Inflammatory macrophage treated with lipopolysaccharide for 4 hours (primary cell): ENCODE measurements at places on chromosomes 2 and 18.
A peak's percentile ranks its signal among the peaks of the same experiment; 100 is the strongest.

GRCh38 chr2:11949732-11950523 lies 203.5 kb downstream of the LPIN1 start:
- peak; percentile 47 for DNase-seq

GRCh38 chr2:15736396-15737180 lies 144.9 kb downstream of the DDX1 start:
- no peak for DNase-seq

DNA sequence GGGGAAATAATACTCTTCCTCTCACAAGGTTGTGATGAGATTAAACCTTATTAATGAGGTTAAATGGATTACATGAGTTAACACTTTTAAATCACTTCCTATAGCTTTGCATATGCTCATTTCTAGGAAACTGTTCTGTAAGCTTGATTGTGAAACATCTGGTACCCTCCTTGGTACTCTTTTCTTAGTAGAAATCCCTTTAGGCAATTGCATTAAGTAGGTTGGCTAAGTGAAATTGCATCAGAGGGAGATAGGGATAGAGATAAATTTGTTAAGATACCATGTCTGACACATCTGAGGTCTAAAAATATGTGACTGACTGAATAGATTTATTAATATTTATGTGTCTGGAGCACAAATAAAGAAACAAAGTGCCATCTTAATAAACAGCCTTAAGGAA lies 275.9 kb upstream of the MAP2 start:
- DNase-seq = peak; percentile 40

DNA sequence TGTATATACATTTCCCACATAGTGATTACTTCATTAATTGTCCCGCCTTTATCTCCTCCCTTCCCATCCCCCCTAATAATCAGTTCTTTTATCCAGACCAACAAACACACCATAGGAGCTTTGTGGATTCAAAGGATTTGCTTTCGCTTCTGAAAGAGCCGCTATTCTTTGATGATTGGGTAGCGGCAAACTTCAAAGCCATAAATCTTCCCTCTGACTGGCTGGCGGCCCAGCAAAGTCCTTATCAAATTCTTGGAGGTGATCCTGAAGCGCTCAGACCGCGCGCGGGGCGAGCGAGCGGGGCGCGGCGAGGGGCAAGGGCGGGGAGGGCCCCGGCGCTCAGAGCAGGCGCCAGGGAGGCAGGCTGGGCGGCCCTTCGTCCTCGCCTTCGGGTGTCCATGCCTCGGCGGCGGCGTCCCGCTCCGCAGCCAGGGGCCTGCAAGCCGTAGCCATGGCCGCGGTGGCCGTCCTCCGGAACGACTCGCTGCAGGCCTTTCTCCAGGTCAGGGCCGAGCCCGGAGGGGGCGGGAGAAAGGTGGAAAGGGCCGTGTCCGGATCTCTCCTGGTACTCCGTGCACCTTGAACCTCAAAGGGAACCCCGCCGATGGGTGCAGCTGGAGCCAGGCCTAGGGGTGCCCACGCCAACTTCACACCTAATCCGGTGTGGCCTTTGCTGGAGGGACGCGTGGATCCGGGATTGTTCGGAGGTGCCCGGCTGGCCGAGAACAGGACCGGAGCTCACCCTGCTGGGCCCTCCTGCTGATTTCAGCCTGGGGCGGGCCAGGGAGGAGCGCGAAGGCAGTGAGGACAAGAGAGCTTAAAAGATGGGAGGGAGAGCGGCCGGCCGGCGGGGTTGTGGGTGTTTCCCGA lies at the start of gene SP5:
SP5 (plus strand) TSS at position 276 of the 870 bp plus-strand sequence; CDS start at position 452, 176 bp downstream.
- DNase-seq = peak; percentile 46

- DNase-seq = peak; percentile 54
Observed at GRCh38 chr18:54961016-54961423, 1.8 kb upstream of the CCDC68 start.
